Esophagus muscularis mucosa (tissue), 4 donors: ENCODE measurements at places on chromosomes 7 and 10. TPM values are rescaled to one million over a fixed set of nuclear protein-coding genes. Genes with fewer than 3 reads are reported as not detected.

DNA sequence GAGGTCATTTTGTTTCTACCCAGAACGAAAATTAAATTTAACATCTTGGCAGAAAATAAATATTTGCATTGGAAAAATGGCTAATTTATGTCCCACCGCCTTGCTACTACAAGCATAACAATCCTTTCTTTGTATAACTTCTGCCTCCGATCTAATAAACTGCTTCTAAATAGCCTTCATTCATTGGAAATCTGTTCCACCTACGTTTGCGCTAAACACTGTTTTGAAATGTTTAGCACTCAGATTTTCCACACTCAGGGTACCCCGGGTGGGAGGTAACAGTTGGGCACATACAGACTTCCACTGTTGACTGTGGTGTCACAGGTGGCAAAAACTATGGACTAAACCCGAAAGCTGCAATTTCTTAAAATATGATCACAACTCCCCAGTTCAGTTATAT lies 96.4 kb downstream of the FGFR2 start:
- DNase-seq: no peak
- H3K4me3 ChIP-seq: no peak overlapping the region
- peaks cover 35% of the 10 kb centered on the region for H3K4me1 ChIP-seq
- no peaks in the 10 kb centered on the region for H3K36me3 ChIP-seq
- H3K27me3 ChIP-seq: no peaks in the 10 kb centered on the region
- H3K27ac ChIP-seq: no peak overlapping the region

DNA sequence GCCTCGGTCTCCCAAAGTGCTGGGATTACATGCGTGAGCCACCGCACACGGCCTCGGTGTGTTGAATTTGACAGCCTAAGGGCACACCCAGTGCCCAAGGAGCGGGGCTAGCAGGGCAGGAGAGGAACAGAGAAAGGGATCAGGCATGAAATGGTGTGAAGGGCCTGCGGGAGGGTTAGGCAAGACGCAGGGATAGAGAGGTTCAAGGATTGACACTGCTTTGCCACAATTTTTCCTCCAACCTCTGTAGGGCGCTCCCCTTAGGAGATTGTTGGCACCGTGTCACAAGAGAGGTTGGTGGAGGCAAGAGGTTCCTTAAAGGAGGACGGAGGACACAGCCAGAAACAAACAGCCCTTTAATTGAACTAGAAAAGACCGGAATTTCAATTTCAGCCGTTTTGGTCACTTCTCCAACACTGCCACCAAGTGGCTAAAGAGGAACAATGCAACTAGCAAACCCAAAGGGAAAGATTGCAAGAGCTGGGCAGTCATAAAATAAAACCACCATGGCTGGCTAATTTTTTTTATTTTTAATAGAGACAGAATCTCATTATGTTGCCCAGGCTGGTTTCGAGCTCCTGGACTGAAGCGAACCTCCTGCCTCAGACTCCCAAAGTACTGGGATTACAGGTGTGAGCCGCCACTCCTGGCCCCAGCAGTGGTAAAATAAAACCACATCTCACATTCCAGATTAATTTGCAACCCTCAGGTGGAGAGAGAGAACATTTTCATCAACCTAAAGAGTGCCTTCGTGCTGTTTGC lies 6.9 kb upstream of the CREB3L2 start:
- no peak overlapping the region for H3K4me3 ChIP-seq
- no peaks in the 10 kb centered on the region for H3K27me3 ChIP-seq
- no peaks in the 10 kb centered on the region for H3K36me3 ChIP-seq
- DNase-seq: no peak

GRCh38 chr7:50147951-50148808 lies 55.1 kb upstream of the ZPBP start:
- H3K27me3 ChIP-seq: no peaks in the 10 kb centered on the region
- H3K27ac ChIP-seq: no peak overlapping the region
- no peak overlapping the region for H3K4me3 ChIP-seq
- no peaks in the 10 kb centered on the region for H3K36me3 ChIP-seq

DNA sequence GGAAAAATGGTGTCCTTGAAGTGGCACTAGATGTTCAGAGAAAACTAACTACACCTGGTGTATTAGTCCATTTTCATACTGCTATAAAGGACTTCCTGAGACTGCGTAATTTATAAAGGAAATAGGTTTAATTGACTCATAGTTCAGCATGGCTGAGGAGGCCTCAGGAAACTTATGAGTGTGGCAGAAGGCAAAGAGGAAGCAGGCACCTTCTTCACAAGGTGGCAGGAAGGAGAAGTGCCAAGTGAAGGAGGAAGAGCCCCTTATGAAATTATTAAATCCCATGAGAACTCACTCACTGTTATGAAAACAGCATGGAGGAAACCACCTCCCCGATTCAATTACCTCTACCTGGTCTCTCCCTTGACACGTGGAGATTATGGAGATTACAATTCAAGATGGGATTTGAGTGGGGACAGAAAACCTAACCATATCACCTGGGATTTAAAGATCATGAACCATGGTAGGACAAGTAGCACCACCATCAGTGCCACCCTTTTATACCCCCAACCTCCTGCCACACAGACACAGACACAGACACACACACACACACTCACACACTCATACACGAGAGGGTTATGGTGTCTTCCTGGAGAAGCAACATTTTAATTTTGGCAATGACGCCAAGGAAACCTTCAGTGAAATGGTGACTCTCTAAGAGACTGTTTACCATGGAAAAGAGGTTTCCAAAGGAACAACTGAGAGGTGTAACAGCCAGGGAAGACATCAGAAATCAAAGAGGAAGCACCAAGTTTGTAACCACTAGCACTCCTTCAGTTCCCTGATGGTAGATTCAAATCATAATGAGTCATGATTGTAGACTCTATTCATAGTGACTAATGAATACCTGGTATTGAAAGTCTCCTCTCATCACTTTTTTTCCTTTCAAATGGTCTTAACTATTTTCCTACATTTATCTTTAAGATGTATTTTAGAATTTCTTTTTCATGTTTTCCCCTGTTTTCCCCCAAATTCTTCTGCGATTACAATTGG lies 41.8 kb upstream of the WNT16 start:
- no peaks in the 10 kb centered on the region for H3K4me1 ChIP-seq
- H3K27me3 ChIP-seq: no peaks in the 10 kb centered on the region
- no peak overlapping the region for H3K27ac ChIP-seq
- no peak for DNase-seq
- peaks cover 27% of the 10 kb centered on the region for H3K36me3 ChIP-seq

ECHDC3 gene
- 23.3 TPM for total RNA-seq

- DNase-seq: no peak
- H3K27me3 ChIP-seq: peaks cover 10% of the 10 kb centered on the region
- no peaks in the 10 kb centered on the region for H3K36me3 ChIP-seq
- H3K27ac ChIP-seq: no peak overlapping the region
These were observed 96.1 kb upstream of the RET start for GRCh38 chr10:42980553-42981357.

C10orf143 gene
- 4.5 TPM for total RNA-seq

GRCh38 chr7:54823776-54824175 lies 64.8 kb upstream of the SEC61G start:
- H3K27me3 ChIP-seq: no peaks in the 10 kb centered on the region
- no peaks in the 10 kb centered on the region for H3K4me1 ChIP-seq
- H3K4me3 ChIP-seq: no peak overlapping the region
